PC-3 (cell line): ENCODE measurements at places on chromosomes 5 and 9. TPM values are rescaled to one million over a fixed set of nuclear protein-coding genes. Genes with fewer than 3 reads are reported as not detected.

DNA sequence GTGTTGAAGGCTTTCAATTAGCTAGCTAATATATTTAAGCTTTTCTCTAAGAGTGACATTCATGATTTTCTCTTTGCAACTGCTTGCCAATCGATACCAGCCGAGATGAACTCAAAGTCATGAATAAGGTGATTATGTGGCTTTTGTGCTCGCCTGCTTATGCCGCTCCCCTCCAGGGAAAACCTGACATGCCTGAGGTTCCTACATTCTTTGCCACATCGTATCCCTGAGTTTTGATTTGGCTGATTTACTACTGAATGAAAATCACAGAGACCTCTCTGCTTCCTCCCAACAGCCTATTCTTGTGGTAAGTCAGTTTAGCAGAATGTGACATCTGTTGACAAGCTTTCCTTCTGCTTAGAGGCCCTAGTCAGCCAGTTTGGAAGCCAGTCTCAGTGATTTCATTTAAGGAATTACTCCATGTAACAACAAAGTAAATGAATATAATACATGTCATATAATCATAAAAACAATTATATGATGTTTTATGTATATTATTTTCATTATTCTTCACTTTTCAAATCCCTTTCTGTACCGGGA is 513.4 kb downstream of the CSNK1G3 start:
- no peak for DNase-seq

GRCh38 chr9:89837934-89838310 is 233.1 kb downstream of the GADD45G start:
- no peak for DNase-seq

CCDC152 gene
- total RNA-seq = not detected in 2 replicates

IFNA2 gene
- total RNA-seq = not detected in 2 replicates

DNA sequence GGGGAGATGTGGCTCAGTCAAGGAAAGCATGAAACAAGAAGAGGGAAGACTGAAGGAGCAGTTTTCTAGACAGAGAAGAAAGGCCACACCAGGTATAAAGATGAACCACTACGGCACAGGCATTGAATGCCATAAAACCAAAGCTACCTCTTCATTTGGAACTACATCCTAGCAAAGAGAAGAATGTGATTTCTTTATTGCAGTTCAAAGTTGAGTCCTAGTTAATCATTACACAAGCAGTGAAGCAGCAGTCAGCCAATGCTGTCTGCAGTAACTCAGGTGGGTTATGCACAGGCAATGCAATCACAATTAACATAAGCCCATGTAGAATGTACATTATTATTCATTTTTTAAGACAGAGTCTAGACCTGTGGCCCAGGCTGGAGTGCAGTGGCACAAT is 21.7 kb upstream of the PCAT7 start:
- no peak for DNase-seq

DNA sequence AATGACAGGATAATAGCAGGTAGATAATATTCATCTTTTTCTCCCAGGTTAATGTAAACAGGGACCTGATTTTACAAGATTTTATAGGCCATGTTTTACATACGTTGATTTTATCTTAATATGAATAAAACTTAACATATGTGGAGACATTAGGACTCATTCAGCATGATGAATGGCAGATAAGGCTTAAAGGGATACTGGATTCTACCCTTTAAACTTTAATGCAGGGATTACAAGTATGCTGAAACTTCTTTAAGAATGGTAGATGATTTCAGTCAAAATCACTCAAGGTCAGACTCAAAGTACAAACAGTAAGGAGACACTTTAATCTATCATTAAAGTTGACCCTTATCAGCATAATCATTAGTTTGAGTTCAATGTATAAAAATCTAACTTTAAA is 274.5 kb upstream of the IZUMO3 start:
- no peak for DNase-seq

DNA sequence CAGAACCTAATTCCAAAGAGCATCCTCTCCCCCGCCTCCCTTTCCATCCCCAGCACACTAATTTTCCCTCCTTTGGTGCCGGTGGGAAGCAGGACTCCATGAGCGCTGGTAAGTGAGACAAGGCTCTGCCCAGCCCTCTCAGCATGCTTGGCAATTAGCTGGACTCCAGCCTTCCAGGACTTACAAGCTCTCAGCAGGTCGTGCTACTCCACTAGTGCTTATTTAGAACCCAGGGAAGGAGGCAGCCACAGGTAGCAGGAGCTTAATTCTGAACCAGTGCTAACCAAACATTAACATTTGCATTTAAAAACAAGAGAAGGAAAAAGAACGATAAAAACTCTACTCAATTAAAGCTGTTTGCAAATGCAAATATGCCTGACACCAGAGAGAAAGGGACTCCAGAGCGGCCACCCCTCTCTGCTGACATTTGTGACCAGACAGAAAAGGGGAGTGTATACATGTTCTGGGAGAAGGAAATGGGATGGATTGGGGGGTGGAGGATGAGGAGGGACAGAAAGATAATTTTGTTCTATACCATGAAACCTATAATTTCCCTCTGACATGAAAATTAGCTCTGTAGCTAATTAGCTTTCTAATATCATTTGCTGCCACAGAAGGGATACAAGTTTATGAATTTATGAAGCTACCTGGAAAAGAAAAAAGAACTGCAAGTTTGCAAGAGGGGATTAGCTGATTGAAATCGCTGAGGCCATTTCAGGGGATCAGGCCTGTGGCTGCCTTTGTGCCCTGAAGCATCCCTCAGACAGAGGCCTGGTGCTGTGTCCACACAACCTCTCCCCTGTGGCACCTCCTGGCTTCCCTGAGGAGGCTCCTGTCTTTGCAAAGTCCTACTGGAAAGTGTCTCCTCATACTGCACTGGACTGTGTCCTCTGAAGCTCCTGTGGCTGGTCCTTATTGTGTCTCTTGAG is 266.3 kb downstream of the SEC61B start:
- no peak for DNase-seq

DNA sequence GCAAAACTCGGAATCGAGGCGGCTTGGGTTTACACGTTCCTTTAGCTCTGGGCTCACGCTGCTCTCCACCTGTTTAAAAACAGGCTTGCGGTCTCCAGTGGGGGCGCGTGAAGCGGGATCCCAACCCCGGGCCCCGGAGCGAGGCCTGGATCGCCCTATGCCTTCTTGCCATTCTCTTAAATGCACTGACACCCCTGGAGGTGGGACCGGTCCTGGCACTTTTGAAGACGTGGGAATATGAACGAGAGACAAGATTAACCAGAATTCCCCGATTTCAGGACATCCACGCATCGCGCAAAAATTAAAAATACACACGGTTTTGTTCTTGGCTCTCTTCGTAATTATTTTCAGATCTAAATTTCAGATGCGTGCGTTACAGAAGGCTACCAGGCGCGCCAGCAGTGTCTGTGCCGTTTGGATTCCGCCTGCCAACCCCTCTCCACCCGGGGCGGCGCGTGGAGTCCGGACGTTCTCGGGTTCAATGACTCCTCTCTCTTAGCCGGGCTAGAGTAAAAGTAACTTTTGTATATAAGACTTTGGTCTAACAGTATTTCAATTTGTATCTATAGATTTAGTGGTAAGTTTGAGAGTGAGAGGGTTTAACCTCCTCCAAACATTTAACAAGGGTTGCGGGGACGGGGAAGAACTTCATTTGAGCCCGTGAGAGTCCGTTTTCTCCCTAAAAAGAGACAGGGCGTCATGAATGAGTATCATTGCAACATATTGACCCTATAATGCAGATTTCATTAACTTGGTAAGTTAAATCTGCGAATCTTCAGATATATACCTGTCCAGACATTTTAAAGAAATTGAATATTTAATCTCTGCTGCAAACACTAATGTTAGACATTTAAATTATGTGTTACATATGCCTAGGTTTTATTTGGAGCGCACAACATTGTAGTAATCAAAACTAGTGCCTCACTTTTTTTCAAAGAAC is 3.8 kb downstream of the FOXD1 start:
- DNase-seq = no peak

GRCh38 chr5:59496524-59497134 is 396.9 kb downstream of the PDE4D start:
- peak; percentile 39 for DNase-seq

GRCh38 chr9:120889606-120890271 is 12.8 kb upstream of the PHF19 start:
- DNase-seq = no peak

- DNase-seq = no peak
Observed at GRCh38 chr5:169039592-169039991, 261.3 kb downstream of the SLIT3 start.

DNA sequence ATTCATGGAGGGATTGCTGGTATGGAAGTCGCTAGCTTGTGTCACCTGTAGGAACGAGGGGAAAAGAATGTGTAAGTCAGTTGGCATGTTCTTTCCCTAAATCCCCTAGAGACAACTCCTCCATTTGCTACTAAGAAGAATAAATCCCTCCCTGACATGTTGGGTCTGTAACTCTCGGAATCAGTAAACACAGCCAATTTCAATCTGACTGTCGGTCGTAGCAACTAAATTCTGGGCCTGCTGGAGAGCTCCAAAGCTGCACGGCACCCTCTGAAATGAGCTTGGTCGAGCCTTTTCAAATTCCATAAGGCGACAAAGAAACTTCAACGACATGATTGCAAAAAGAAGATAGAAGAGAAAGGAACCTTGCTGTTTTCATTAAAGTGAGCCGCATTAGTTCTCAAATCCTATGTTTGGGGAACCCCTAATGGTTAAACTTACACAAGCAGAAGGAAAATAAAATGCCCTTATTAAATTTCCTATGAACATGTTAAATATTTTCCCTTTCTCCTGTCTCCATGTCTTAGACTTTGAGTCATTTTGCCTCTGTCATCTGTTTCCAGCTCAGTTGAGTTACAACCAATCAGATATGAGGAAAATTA is 735.8 kb upstream of the WWC1 start:
- DNase-seq = no peak

- no peak for DNase-seq
Observed at GRCh38 chr9:13532407-13532806, 252.9 kb upstream of the MPDZ start.

- no peak for DNase-seq
Observed at GRCh38 chr9:96150324-96151227, 151.4 kb downstream of the HSD17B3 start.

NXNL2 gene
- total RNA-seq = 0.66 TPM in 1 of 2 replicates, not detected in the other

GRCh38 chr9:109305801-109306200 is 15.1 kb downstream of the EPB41L4B start:
- no peak for DNase-seq

OR1J2 gene
- not detected in 2 replicates for total RNA-seq

- DNase-seq = no peak
Observed at GRCh38 chr9:98182069-98182820, 10.2 kb downstream of the CORO2A start.

CTSV gene
- total RNA-seq = 11.4 and 12.2 TPM in 2 replicates

GRCh38 chr9:19408316-19408692 is 505 bp upstream of the ACER2 start:
- DNase-seq = no peak

PCDHGB1 gene
- 0.04 TPM in 1 of 2 replicates, not detected in the other for total RNA-seq

PCDHAC1 gene
- total RNA-seq = 4.8 and 6.2 TPM in 2 replicates

DNA sequence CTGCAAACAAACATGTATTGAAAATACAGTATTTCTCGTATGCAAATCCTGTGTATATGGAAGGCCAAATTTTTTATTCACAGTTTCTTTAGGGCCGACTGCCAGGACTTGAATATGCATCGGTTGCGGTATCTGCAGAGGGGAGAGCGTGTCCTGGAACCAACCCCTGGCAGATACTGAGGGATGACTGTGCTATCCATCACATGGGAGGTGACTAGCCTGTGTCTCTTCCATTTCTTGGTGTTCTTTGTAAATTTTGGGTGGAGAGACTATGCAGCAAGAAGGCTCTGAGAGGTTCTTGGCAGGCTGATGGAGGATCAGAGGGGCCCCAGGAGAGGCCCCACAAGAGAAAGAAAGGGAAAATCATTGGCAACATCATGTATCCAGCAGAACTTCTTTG is 384.3 kb downstream of the YTHDC2 start:
- no peak for DNase-seq

DNA sequence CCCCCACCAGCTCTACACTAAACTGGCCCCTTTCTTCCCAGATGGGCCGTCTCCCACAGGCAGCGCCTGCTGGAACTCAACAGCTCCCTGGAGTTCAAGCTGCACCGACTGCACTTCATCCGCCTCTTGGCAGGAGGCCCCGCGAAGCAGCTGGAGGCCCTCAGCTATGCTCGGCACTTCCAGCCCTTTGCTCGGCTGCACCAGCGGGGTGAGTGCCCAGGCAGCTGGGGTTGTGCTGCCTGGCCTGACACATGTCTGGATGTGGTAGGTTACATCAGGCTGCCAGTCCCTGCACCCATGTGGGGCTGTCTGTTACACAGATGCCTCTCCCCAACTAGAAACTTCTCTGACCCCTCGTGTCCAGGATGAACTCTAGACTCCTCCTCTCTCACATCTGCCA is 9.8 kb downstream of the NHP2 start:
- no peak for DNase-seq

TEX48 gene
- 2.4 TPM in 1 of 2 replicates, not detected in the other for total RNA-seq

AFAP1L1 gene
- total RNA-seq = 19.6 and 22.3 TPM in 2 replicates

CBY3 gene
- total RNA-seq = 1.4 TPM in 1 of 2 replicates, not detected in the other

ACSL6 gene
- 0.15 and 0.35 TPM in 2 replicates for total RNA-seq

DNA sequence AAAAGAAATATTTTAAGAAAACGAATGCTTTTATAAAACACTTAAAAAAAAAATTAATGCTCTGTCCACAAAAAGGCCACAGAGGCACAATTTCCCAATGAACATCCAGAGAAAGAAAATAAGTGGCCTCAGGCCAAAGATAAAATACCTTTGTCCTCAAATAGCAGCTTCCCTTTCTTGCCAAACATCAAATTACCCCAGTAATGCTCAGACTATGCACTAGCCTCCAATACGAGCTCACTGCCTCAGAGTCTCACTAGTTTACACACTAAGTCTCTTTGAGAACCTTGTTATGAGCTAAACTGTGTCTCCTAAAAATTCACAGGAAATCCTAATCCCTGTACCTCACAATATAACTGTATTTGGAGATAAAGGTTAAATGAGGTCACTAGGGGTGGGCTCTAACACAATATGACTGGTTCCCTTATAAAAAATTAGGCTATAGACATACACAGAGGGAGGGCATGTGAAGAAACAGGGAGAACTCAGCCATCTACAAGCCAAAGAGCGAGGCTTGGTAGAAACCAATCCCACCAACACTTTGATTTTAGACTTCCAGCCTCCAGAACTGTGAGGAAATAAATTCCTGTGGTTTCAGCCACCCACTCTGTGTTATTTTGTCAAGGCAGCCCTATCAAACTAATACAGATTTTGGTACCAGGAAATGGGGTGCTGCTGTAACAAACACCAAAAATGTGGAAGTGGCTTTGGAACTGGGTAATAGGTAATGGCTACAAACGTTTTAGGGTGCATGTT is 4.4 kb downstream of the MPDZ start:
- DNase-seq = peak; percentile 13
